H1 (cell line): ENCODE measurements at places on chromosomes 6 and 20. TPM values are rescaled to one million over a fixed set of nuclear protein-coding genes. Genes with fewer than 3 reads are reported as not detected.

GRCh38 chr20:15843777-15844176, 729.5 kb downstream of the KIF16B start:
- no peak for DNase-seq

GRCh38 chr6:49565855-49566254, 15.4 kb downstream of the C6orf141 start:
- DNase-seq: no peak

- no peak for DNase-seq
These were observed 2.0 kb downstream of the GLP1R start for GRCh38 chr6:39050453-39051112.

- no peak for DNase-seq
These were observed 12.5 kb downstream of the SESN1 start for GRCh38 chr6:109082188-109082577.

GRCh38 chr6:75931011-75931680, 141.3 kb downstream of the IMPG1 start:
- no peak for DNase-seq

GRCh38 chr6:53854843-53855567, 60.2 kb downstream of the LRRC1 start:
- no peak for DNase-seq

VSX1 gene
- not detected in 2 replicates for total RNA-seq

PPP1R3G gene
- 0.09 TPM in 1 of 2 replicates, not detected in the other for total RNA-seq
